Panc1 (cell line): ENCODE measurements at places on chromosomes 3 and 15.

GRCh38 chr15:73283366-73283962 is 85.3 kb downstream of the HCN4 start:
- no peak for DNase-seq

- DNase-seq = no peak
These were observed 20.6 kb upstream of the PDE8A start for GRCh38 chr15:84961114-84961452.

DNA sequence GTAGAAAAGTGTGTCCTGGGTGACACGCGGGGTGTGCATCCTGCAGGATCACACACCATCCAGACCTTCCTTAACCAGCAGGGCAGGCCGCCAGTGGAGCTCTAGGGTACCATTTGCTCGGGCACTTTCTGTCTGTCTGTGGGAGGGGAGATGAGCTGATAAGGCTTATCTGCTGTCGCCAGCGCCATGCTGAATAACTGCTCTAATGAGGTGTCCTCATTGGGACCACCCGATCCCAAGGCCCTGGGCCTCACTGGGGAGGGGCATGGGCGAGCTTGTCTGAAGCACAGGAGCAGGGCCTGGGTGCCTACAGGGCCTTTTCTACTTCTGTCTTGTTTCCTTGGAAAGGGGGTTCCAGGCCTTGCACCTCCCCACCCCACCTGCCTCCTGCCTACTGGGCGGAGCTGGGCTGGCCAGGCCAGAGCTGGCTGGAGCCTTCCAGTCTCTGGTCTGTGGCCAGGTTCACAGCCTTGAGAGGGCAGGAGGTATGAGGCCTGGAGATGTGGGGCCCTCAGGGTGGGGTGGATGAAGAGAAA is 2.5 kb upstream of the GATA2 start:
- DNase-seq = no peak

DNA sequence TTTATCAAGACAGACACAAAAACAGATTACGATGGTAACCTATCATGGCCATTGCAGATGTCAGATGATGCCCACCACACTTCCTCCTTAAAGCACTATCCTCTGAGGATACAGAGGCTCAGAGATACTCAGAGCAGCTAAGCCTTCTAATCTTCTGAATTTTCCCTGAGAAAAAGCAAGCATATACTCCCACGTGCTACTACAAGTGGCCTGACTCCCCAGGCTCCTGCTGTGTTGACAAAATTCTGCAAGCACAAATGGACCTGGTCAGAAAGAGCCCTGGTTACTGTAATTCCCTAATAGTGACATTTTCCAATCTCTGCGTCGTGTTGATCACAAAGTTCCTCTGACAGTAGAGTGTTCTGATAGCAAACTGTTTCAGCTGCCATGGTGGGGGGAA is 207.1 kb downstream of the KCNMB2 start:
- DNase-seq = no peak

- no peak for DNase-seq
These were observed 112.7 kb downstream of the OXSM start for GRCh38 chr3:25902586-25902985.

- DNase-seq = no peak
These were observed 35.8 kb downstream of the ABI3BP start for GRCh38 chr3:100957261-100957986.

DNA sequence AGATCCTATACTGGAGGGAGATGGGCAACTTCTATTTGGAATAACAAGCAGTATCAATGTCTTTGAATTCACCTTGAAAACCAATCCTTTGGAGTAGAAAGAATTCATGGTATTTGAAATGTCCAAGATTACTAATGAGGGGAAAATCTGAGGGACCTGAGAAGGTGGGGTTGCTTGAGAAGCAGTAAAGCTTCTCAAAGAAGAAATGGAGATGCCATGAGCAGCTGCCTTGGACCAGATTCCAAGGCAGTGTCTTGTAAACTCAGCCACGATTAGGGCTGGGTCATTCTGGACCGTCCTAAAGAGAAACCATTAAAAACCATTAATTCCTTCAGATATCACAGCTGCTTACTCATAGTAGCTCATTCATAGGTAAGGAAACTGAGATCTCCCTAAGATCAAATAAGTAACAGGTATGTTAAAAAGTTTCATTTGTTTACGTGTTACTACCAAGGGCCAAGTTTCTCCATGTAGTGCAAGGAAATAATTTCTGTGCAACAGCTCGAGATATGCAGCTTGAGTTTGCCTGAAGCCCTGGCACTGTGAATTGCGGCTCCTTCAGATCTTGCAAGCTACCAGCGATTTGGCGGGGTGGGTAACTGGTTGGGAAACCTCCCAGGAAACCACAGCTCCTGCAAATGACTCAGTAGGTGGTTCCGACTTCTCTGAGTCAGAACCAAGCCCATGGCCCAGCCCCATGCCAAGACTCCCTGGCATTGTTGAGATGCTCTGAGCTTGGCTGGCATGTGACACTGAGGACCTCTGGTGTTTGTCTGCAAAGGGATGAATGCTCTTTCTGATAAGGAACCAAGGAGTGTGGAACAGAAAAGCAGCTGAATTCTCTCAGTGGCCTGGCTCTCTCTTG is 296.8 kb downstream of the RORA start:
- DNase-seq = no peak

GRCh38 chr15:84910928-84911623 is 26.6 kb downstream of the SLC28A1 start:
- DNase-seq = no peak

DNA sequence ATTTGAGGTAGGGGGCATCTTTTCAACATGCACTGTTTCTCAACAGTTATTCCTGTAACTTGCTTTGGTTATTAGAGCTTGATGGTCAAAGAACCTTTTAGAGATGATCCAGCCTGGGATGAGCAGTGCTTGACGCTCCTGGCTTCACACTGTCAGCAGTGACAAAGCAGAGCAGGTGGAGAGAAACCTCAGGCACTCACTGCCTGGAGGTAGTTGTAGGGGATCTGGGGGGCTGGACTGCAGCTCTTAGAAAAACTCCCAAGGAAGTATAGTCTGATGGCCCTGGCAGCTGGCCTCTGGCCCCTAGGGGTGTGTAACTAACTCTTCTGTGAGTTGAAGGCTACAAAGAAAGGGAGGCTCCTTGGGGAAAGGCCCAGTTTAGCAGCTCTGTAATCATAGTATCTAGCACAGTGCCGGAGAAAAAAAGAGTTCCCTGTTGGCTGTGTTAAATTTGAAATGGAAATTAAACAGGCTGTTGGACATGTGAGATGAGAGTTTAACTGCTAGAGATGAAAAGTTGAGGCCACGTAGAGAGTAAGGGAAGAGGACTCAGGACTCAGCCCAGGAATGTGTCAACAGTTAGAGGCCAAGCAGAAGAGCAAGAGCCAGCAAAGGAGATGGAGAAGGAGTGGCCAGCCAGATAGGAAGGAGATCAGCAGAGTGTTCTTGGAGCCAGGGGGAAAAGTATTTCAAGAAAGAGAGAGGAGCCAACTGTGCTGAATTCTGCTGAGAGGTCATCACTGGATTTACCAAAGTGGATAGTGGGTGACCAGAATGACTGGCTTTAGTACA is 14.2 kb downstream of the OXNAD1 start:
- DNase-seq = no peak

- no peak for DNase-seq
These were observed 6.9 kb upstream of the TNFSF10 start for GRCh38 chr3:172530101-172530561.

- DNase-seq = no peak
These were observed 16.9 kb upstream of the PRKCI start for GRCh38 chr3:170205302-170205701.

- no peak for DNase-seq
These were observed 300.6 kb downstream of the TLE3 start for GRCh38 chr15:69797051-69797595.

DNA sequence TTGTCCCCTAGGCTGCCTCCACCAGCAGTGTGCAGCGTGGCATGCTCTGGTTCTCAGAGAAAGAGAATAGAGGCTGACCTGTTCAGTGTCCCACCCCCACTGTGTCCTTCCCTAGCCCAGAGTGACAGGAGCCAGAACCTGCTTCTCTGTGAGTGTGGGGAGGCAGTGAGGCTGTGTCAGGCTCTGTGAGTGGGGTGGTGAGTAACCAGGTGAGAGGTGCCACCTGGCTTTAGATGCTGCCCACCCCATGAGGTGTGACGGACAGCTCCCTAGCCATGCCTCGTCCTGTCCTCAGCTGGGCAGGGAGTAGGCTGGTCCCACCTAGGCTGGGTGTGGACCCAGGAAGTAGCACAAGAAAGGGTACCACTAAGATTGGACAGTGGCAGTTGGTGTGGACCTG is 6.3 kb downstream of the TEX264 start:
- DNase-seq = no peak

DNA sequence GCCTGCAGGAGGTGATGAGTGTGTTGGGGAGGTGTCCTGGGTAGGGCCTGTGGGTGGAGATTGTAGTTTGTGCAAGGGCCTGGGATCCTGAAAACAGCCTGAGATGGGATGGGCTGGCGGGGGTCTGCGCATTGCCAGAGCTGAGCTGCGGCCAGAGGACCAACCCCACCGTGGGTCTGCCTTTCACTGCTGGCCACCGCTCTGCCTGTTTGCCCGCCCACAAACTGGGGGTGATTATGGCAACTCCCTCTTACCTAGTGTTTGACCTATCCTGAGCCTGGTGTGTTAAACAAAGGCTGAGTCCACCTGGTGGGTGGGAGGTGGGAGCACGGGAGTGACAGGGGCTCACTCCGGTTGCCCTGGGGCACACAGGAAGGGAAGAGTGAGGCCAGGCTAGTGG is 9.8 kb downstream of the ABTB1 start:
- no peak for DNase-seq

- no peak for DNase-seq
These were observed 65.3 kb upstream of the IL12A start for GRCh38 chr3:159923336-159923735.

DNA sequence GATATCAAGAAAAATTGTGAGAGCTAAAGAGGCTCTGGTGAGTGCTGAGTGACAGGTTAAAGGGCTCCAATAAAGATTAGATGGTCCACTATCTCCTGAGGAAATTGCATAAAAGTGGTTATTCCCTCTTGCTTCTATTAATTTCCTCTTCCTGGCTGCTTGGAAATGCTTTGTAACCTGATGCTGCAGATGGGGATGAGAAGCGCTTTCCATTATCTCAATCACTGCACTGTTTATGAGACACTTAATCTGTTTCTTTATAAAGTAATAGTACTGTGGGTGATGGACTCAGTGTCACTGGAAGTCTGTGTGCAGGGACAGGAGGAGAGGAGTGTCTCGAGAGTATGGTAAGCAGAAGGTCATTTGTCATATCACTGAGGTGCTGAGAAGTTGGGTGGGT is 305.3 kb downstream of the EPHB1 start:
- DNase-seq = no peak

- no peak for DNase-seq
These were observed 237.7 kb downstream of the SUCLG2 start for GRCh38 chr3:67416703-67417102.

DNA sequence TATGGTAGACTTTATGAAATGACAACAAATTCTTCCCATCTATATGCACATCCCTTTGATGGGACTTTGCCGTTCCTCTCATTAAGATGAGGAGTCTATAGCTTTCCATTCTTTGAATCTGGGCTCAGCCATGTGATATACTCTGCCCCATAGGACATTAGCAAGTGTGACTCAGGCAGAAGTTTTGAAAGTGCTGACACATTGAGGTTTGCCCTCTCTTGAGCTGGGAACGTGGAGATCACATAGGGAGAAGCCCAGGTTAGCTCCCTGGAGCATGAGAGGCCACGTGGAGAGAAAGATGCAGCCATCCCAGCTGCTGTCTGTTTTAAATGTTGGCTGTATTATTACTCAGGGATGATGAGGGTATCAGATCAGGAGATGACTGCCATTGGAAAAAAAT is 67.7 kb upstream of the OXTR start:
- no peak for DNase-seq

DNA sequence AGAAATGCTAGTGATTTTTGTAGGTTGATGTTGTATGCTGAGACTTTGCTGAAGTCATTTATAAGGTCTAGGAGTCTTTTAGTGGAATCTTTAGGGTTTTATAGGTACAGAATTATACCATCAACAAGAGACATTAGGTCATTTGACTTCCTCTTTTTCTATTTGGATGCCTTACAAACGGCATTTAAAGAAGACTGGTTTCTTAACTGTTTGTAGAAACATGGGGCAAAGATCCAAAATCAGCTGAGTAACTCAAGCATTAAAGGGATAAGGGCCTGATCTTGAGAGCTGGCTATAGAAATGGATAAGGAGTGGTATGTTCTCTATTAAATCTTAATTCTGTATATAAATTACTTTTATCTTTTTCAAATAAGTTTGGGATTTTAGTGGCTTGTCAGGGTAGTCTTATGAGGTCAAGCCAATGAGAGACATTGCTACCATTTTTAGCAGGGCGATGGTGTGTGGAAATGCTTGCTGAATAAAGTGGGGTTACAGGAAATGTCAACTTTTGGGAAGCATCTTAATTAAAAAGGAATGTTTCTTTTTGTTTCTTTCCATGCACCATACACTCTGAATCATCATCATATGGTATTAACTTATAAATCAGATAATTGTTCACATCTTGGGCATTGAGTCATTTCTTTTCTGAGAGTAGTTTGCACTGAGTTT is 197.7 kb upstream of the GBE1 start:
- DNase-seq = no peak

GRCh38 chr3:148309390-148310035 is 388.2 kb upstream of the AGTR1 start:
- peak; percentile 15 for DNase-seq

DNA sequence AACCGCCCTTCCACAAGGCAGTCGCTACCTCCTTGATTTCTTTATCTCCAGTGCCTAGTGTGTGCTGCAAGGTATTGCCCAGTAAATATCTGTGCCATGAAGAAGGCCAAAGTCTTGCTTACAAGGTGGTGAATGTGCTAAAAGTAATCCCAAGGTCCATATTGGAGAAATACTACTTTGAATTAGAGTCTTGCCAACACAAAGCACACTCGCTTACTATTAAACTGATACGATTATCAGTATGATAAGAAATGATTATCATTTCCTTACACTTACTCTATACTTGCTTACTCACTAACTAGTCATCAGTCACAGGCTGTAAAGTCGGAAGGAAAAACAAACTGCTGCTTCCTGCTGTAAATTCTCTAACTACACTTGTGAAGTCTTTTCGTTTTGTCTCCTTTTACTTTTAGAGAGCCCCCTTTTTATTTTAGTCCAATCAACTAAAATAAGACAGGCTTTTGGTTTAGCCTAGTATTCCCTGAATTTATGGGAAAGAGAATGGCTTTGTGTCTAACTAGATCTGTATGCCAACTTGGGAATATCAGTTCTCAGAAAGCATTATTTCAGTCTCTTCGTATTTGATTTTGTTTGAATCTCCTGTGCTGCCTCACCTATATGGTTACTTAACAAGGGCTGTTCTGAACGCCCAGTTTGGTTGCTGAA is 107.1 kb upstream of the TSC22D2 start:
- DNase-seq = peak; percentile 80

DNA sequence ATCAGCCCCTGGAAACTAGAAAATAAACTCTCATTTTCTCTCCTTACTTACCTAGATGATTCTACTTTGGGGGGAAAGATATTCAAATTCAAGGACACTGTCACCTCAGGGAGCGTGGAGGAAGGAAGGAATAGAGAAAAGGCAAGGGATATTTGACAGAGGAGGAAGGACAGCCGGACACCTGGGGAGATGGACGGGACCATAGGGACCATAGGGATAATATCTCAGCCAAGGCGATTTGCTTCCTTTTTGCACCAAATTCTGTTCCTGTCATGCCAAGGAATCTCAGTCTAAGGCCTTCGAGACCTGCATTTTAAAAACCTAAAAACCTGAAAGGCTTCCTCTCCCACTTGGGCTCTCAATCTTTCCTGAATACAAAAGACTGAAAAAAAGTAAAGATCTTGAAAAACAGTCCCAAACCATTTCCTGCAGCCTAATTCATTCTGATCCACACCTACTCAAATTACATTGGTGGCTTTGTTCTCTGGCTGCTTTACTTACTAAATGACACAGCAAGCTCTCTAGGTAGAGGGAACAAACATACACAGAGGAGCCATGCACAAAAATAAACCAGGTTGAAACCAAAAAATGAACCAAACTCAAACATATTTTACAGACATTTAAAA is 73.9 kb upstream of the SLC24A5 start:
- no peak for DNase-seq
